ENCODE measurements at places on chromosomes 2 and 18.

DNA sequence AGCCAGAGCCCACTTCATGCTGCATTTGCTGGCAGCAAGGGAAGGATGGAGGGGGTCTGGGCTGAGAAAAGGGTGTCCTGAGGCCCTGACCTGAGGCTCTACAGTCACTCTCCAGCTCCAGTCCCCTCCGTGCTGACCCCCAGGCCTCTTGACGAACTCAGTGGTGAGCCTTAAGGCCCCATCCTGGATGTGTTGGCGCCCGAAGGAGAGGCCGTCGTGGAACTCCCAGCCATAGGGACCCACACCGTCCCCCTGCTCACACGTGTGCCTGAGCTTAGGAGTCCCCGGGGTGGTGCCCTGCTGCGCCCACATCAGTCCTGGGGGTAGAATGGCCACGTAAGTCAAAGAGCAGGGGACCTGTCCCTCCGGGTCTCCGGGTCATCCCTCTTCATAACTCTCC is 776 bp downstream of the MOGS start:
- DNase-seq: no peak

GRCh38 chr18:34847408-34847807 is 137.3 kb downstream of the DTNA start:
- DNase-seq: no peak

- DNase-seq: no peak
These were observed 23.4 kb downstream of the DAPL1 start for GRCh38 chr2:158818511-158818910.

GRCh38 chr2:102271844-102272243 is 39.5 kb upstream of the IL1RL1 start:
- DNase-seq: no peak

DNA sequence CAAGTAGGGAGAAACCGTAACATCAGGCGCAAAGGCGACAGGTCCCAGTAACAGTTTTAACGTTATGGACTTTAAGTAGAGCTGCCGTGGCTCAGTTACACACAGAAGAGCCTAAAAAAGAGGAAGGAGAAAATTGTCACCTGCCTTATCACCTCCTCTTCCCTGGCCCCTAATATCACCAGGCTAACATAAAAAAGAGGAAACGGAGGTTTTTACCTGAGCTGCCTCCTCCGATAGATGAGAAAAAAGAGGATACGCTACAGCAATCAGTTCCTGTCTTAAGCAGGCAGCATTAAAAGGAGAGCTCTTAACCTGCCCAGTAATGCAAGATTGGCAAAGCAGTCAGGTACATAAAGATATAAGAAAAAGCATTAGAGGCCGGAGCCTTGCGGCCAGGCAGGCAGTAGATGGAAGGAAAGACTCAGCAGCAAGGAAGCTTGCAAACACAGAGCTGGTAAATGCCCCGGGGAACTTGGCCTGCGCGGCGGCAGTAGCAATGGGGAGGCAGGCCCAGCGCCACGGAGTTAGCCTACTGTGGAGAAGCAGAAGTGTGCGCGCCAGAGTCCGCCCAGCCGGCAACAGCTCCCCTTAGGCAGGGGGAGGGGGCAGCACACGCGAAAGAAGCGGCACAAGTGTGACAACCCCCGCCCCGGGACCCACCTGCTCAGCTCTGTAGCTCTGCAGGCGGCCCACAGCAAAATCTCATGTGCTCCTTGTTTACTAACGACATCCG is 116.3 kb upstream of the SCN7A start:
- DNase-seq: peak; percentile 28

- no peak for DNase-seq
These were observed 40.4 kb downstream of the EN1 start for GRCh38 chr2:118806797-118807667.

DNA sequence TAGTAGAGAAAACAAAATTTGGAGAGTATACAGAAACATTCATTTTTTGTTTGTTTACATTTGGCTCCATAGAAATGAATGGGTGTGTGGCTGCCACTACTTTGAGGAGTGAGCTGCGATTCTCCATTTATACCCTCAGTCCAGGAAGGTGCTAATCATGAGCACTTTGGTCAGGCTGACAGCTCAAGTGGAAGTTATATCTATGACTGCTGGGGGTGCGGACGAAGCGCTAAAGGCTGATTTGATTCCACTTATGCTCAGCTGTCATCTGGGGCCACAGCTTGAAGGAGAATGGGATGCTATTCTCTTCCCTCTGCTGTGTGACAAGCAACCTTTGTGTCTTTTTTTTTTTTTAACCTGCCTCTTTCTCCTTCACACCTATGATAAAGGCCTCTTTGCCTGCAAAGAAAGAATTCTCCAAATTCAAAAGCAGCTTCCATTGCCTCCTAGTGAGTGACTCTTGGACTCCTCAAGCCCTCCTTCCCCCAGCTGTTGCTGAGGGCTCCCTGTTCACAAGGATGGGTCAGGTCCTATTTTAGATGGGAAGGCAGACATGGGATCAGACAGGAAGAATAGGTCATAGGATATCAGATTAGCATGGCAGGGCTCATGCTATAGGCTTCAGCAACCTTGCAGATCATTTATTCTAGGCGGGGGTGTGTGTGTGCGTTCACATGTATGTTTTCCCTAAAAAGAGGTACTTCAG is 201.6 kb downstream of the SETBP1 start:
- peak; percentile 53 for DNase-seq

GRCh38 chr2:174717273-174717672 is 47.0 kb downstream of the CHRNA1 start:
- DNase-seq: no peak

DNA sequence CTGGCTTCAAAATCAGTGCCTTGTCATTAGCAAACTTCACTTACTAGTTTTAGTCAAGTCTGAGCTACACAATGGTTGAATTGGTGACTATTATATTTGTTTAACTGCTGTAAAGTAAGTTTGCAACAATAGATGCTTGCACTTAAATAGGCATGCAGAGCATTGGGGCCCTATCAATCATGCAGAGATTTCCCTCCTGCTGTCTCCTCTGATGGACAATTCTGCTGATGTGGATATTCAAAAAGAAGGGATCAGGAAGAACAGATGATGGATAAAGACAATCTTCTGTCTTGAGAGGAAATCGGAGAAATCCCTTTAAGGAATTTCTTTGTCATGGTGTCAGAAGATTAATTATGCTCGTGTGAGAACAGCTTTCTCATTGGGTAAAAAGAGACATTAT is 89.0 kb downstream of the GREB1L start:
- DNase-seq: no peak

- DNase-seq: no peak
These were observed 12.0 kb downstream of the SMARCAL1 start for GRCh38 chr2:216424274-216424673.

DNA sequence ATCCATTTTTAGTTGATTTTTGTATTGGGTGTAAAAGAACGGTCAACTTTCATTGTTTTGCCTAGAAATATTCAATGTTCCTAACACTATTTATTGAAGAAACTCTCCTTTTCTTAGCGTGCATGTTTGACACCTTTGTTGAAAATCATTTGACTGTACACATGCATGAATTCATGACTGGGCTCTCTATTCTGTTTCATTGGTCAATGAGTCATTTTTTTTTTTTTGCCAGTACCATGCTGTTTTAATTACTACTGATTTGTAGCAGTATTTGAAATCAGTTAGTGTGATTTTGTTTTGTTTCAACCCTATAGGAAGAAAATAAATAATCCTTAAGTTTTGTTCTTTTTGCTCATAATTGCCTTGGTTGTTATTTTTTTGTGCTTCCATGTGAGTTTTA is 828.7 kb downstream of the SUCLG1 start:
- no peak for DNase-seq

DNA sequence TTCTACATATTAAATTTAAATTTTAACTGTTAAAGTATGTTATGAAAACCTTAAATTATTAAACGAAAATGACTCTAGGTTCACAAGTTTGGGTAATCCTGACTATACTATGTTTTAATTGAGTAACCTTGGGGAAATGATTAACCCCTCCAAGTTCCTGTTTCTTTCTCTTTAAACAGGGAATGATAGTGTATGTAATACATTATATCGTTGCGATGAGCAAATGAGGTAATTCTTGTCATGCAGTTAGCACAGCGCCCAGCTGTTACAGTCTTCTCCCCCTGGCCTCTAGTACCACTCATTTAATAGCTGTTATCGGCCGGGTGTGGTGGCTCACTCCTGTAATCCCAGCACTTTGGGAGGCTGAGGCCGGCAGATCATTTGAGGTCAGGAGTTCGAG is 80.4 kb downstream of the MTA3 start:
- no peak for DNase-seq

- no peak for DNase-seq
These were observed 36.3 kb downstream of the STAT4 start for GRCh38 chr2:191114403-191114886.

GRCh38 chr18:76264876-76265250 is 230.2 kb downstream of the ZNF516 start:
- DNase-seq: no peak

- no peak for DNase-seq
These were observed 73.6 kb downstream of the TEX51 start for GRCh38 chr2:126972279-126972626.

GRCh38 chr2:43455731-43456642 is 139.9 kb downstream of the THADA start:
- DNase-seq: no peak

- DNase-seq: no peak
These were observed 164.3 kb downstream of the MTCL1 start for GRCh38 chr18:8869696-8870095.

DNA sequence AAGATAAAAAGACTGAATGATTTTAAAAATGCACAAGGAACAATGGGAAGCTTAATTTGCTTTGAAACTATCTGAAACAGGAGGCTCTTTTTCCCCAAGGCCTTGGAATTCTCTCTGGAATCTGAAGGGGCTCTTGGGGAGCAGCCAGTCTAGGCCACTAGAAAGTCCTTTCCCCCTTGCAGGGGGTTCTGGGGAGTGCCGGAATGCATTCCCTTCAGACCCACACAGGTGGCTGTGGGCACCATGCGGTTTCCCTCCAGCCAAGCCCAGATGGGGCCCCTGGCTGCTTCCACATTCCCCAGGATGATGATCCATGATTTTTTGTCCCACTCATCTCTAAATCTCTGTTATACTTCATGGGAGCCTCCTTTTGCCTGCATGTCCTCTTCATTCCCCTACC is 10.7 kb downstream of the GPR45 start:
- DNase-seq: no peak

- DNase-seq: no peak
These were observed 314.8 kb downstream of the CDH2 start for GRCh38 chr18:27862041-27862682.

GRCh38 chr2:239369631-239370161 is 31.1 kb downstream of the HDAC4 start:
- DNase-seq: no peak

DNA sequence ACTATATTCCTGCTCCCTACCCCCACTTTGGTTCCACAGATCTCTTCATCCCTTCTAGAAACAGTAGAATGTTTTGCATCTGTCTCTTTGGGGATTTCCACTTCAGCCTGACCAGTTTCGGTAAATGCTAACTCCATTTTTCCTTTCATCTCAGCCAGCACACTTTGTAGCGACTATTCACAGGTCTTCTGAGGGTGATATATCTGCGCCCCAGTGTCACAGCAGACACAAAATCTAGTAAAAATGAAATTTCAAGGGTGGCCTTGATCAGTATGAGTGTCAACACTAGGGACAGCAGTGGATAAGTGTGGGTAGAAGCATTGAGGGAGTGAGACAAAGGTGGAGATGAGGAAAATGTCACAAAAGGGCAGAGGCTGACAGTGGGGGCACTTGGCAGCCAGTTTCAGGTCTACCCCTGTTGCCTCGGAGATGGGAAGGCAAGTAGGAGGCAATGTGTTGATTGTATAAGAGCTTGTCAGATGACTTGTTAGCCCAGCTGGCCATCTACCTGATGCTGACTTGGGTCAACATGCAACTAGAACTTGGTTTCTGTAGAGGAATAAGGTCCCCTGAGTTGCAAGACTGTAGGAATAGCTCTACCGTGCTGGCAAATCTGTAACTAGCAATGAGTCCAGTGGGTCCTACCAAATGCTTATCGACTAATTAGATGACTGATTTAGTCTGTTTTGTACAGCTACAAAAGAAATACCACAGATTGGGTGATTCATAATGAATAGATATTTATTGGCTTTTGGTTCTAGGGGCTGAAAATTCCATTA is 60.7 kb downstream of the CXCR4 start:
- no peak for DNase-seq

DNA sequence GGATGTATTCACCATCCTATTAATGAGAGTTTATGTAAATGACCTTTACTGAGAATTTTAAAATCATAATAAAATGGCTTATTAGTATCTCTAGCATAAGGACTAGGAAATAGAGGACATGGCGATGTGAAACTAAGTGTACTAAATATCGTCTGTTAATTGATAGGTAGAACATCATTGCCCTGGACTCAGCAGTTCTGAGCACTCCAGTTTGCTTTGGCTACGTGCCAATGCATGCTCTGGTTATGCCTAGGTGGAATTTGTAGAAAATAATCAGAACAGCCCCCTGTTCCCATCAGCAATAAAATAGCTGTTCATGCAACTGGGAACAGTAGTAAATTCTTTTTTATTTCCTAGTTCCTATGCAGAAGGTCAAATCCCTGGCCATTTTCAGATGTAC is 247.8 kb downstream of the DOK6 start:
- DNase-seq: no peak

DNA sequence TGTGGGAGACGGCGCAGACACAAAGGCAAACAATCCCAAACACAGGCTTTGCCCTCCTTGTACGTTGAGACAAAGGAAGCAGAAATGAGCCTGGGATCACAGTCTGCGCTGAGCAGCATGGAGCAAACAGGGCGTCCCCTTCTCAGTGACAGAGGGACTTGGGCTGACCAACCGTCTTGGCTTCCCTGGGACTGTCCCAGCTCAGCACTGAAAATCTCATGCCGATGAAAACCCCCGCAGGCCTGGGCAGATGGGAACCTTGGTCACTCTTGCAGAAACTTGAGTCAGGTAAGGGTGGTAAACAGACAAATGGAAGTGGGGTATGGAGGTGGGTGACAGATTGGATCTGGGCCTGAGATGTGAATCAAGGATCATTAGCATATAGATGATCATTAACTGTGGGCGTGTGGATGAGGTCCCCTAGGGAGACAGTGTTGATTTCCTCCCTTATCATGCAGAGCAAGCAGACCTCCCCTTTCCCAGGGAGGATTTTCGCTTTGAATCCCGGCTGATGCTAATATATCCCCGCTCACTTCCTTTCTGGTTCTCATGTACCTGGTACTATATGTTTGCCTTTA is 19.1 kb upstream of the SH3BP4 start:
- DNase-seq: no peak

DNA sequence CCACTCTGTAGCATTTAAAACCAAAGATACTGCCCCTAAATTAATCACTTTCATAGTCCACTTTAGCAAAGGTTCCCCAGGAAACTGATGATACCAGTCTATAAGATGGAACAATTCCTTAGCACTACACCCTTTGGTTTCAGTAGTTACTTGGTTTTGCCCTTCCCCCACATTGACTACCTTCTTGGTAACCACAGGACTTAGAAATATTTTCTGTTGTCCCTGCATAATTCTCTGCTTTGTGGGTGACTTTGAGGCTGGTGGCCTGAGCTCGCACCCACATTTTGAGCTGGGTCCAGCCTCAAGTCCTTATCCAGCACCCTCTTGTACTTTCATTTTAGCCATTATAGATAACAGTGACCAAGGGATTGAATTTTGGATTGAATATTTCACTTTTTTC is 23.1 kb downstream of the ELP2 start:
- no peak for DNase-seq

All from left ventricle myocardium superior (tissue), 1 donor.